Vagina (tissue), 2 donors: ENCODE measurements at places on chromosomes 1 and 21.

DNA sequence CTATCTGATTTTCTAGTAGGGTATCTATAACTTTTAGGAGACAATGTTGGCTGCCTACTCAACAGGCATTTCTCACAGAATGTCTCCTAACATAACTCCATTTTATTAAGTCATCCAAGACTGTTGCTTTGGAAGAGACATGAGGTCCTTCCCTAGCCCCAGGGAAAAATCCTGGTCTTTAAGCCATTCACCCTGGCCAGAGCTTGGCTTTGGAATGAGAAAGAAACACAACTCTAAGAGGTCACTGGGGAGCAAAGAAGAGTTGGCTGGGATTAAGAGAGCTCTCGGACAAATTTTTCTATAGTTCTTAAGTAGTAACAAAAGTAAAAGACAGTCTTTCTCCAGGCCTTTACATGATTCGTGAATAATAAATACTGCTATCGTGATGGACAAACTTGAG lies 57.9 kb downstream of the PCNX2 start:
- no peak for DNase-seq

- DNase-seq, result no peak
Observed at GRCh38 chr1:7645751-7646048, 125.4 kb upstream of the VAMP3 start.

DNA sequence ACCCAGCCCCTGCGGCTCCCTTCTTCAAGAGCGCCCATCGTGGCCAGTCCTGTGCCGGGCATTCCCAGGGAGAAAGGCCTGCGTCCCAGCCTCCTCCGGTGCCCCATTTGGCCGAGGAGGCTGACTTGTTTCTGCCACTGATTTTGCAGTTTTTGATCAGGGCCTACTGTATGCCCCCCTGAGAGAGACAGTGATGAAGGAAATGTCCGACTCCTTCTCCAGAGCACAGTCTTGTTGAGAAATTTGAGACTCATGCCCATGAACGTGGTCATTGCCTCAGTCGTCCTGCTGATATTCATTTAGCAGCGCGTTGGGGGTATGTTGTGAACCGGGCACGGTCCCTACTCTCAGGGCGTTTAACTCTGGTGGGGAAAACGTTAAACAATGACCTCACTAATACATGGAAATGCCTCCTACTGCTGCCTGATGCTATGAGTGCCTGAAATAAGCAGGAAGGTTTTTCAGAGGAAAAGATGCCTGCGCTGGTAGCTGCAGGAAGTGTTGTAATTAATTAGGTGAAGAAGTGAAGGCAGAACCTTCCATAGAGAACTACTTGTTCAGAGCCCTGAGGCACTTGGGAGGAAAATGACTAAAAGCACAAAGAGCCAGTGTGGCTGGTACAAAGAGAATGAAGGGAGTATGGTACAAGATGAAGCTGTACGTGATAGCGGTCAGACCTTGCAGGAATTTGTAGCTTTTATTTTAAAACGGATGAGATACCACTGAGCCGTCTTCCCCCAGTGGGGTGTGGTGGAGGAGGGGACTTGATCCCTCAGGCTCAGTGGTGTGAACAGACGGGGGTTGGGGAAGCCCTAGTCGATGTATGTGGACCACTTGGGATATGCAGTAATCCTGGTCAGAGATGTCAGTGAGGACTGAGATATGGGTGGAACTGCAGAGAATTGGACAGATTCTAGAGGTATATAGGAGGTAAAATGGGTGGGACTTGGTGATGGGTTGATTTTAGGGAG lies 730 bp downstream of the ZCCHC17 start:
- DNase-seq, result no peak

DNA sequence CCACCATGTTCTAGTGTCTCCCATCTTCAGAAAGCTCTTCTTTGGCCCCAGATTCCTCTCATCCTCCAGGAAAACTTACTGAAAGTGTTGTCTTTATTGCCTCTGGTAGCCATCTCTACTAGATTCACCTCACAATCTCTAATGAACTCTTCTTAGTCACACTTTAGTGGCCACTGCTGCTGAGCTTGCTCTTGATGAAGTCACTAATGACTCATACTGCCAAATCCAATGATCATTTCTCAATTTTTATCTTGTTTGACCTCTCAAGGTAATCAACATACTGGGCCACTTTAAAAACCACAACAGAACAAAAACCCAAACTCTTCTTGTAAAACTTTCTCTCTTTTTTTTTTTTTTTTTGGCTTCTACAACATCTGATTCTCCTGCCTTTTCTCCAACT lies 196.4 kb downstream of the LHX8 start:
- DNase-seq, result no peak

DNA sequence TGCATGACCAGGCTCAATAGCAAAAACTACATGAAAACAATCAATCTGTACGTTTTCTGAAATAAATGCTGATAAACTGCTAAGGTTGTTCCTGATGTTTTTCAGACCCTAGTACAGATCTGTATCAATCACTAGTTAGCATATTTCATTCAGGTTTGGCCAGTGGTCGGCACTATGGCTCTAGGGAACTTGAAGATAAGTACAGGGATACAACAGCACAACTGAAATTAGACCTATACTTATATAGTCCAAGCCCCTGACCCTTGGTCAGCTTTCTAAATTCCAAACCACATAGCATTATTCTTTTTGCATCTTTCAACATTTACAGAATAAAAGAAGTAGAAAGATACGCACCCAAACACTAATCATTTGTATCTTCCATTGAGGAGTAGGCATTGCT lies 142.7 kb downstream of the PLPPR4 start:
- no peak for DNase-seq

- DNase-seq, result no peak
Observed at GRCh38 chr1:49050041-49050440, 273.4 kb upstream of the BEND5 start.

DNA sequence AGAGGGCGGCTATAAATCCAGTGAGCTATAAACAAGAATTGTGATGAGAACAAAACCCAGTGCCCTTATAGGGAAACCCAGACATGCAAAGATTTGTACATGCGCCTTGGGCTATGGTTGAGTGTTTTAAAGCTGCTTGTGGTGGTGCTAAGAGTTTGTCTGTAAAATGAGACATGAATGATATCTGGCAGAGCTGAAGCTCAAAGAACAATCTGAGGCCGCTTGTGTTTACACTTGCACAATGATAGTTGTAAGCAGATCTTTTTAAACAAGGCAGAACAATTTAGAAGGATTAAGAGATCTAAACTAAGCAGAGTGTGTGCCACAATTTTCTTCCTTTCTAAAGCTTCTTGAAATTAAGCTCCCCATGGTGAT lies 80.4 kb upstream of the ADAMTS5 start:
- no peak for DNase-seq

DNA sequence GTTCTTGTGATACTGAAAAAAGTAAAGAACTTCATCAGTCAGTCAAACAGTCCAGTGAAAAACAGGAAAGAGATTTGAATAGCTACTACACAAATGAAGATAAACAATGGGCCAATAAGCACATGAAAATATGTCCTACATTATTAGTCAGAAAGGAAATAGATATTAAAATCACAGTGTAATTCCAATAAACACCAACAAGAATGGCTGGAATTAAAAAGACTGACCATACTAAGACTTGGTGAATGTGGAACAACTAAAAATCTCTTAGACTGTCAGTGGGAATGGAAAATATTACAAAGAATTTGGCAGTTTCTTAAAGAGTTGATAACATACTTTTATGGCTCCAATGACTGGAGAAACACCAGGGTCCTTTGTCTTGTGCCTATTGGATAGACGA lies 241.8 kb upstream of the USP24 start:
- no peak for DNase-seq

DNA sequence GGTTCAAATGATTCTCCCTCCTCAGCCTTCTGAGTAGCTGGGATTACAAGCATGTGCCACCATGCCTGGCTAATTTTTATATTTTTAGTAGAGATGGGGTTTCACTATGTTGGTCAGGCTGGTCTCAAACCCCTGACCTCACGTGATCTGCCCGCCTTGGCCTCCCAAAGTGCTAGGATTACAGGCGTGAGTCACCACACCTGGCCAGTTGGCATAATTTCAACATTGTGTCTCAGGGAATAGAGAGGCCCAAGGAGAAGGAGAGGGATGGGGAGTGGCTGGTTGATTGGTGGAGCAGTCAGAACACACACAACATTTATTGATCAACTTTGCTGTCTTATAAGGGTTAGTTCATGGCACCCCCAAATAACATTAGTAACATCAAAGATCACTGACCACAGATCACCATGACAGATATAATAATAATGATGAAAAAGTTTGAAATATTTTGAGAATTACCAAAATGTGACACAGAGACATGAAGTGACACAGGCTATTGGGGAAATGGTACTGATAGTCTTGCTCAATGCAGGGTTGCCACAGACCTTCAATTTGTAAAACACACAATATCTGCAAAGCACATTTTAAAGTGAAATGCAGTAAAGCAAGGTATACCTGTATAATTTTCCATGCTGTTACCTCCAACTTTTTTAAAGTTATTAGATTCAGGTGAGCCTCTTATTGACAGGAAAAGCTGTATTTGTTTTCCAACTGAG lies 15.8 kb upstream of the CYB5R1 start:
- DNase-seq, result no peak

DNA sequence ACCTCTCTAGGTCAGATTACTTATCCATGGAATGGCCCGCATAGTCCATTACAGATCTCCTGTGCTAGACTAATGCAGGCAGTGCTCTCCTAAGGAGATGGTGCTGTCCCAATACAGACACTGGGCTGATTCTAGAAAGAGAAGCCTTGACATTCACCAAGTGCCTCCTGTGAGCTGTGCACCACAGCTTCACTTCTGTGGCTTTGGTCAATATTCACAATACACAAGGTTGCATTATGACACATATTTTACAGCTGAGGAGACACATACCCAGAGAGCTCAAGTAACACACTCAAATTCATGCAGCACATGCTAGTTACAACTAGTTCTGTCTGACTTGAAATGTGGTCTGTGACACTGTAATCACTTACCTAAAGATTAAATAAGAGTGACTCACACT lies 59.4 kb upstream of the LRRC8B start:
- no peak for DNase-seq

DNA sequence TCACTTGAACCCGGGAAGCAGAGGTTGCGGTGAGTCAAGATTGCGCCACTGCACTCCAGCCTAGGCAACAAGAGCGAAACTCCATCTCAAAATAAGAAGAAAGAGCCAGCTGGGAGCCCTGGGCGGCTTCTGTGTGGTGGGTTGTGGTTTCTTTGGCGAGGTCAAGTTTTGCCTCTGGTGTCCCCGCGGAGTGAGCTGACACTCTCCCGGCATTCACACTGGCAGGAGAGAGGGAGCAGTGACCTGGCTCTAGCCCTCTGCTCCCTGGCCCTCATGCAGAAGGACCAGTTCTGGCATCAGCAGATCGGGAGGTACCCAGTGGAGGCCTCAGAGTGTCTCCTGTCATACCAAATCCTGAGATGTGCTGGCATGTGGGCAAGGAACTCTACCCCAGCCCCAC lies 81.0 kb upstream of the VAMP3 start:
- DNase-seq, result no peak

DNA sequence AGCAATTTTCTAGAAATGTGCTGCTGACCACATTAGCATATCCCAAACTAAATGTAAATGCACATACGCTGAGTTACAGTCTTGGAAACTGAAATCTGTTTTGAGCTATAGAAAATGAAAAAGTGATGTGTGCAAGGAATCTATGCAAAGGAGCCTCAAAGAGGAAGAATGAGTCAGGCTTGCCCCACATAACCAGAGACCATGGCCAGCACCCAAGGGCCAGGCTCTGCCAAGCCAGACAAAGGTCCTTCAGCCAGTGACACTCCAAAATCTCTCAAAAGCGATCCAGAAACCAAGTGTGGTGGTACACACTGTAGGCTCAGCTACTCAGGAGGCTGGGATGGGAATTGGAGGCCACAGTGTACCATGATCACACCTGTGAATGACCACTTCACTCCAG lies 195.2 kb downstream of the TOMM20 start:
- peak; percentile 49 for DNase-seq

GRCh38 chr21:42010507-42011495 lies 641 bp upstream of the ZBTB21 start:
- no peak for DNase-seq

GRCh38 chr1:32291708-32292538 lies at the start of gene HDAC1:
Gene HDAC1 (plus strand): TSS chr1:32292083. CDS start chr1:32292170, 87 bp downstream.
- DNase-seq, result no peak

- DNase-seq, result no peak
Observed at GRCh38 chr1:21264898-21265297, 25.4 kb downstream of the ECE1 start.
